Urothelium cell line (cell line): ENCODE measurements at places on chromosomes 12 and 14.

DNA sequence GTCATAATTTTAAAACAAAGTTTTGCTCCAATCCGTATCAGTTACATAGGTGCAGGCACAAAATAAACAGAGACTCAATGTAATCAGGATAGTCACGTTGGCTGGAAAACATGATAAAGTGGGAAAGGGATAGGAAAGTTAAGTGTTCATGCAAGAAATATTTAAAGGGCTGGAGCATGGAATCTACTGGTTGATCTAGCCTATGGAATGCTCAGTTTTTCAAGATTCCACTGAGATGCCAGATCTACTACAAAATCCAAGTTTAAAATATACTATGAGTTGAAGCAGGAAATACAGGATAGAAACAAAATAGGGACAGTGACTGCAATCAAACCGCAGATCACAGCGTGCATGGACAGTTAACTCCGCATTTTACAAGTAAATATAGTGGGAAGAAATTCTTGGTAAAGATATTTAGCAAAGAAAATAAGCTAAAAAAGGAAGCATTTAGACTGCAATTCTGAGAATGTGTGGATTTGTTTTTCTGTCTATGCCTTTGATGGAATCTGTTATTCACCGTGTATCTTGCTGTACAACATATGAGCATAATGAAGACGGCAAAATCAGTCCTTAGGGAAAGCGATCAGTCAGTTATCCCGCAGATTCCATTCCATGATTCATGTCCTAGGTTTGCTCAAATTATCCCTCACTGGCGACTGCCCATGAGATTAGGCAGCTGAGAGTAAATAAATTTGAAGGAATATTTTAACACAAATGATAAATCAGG lies 1044.3 kb downstream of the FLRT2 start:
- DNase-seq = peak; percentile 49

- no peak for DNase-seq
Observed at GRCh38 chr12:50901685-50902113, 50.6 kb upstream of the HIGD1C start.

DNA sequence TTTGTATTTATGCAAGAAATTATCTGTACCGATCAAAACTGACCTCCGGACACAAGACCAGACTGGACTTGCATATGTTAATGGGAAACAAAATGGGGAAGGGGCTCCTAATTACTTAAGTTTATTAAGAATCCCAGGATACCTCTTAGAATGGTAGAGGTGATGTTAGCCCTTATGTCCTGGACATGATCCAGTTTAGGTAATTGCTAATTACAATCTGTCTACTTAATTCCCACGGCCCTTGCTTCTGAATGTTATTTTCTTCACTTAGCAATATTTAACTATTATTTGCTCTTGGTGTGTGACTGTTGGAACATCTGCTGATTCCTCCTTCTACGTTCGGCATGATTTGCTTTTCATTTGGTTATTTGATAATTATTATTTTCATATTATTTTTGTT lies 644.0 kb downstream of the DIO2 start:
- DNase-seq = no peak

DNA sequence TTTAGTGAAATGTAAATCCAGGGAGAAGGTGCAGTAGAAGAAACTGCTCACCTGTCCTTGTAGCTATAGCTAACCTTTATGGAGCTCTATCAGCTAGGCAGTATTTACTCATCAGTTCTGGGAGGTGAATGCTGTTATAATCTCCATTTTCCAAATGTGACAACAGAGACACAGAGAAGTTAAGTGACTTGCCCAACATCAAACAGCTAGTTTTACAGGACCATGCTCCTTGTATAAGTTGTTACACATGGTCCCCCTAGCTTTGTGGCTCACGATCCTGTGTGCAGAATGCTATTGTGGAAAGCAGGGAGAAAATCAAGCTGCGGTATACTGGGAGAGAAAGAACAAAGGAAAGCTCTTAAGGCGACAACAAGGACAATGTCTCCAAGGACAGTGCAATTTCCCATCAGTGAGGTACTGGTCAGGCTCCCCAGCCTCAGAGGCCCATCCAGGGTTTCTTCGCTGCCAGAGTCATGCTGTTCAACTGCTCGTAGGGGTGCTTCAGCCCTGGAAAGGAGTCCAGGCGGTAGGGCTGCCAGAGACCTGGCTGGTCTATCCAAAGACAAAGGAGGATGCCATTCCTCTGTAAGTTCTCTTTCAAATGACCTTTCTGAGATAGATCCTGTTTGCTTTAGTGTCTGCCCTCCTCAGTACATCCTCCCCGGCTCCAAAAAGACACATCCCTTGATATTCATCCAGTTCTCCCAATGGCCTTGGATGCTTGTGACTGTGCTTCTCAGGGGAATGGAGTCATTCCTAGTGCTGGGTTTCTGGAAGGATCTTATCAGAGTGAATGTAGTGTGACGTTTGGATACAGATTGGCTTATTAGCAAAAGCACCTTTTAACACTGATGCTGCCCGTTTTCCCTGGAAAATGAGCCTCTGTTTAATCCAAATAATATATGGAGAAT lies 95.5 kb downstream of the ARF6 start:
- no peak for DNase-seq

DNA sequence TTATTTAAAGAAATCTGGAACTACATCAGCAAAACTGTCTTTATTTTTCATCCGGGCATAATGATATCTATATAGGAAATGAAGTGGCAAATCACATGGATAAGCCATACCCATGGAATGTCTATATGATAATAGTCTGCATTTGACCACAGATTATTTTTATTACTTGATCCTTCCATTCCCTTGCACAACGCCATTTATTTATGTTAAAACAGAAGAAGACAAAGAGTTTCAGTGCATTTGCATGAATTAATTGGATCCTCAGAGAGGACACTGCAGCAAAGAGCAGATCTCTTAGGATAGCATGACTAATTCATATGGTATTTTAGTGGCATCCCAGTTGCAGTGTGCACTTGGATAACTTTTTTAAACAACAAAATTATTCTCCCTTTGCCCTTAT lies 345.0 kb downstream of the CCDC91 start:
- peak; percentile 22 for DNase-seq

- no peak for DNase-seq
Observed at GRCh38 chr12:105467710-105468366, 137.3 kb downstream of the C12orf75 start.
